HTR-8/SVneo (cell line): ENCODE measurements at places on chromosomes 4 and X.
A peak's percentile ranks its signal among the peaks of the same experiment; 100 is the strongest.

DNA sequence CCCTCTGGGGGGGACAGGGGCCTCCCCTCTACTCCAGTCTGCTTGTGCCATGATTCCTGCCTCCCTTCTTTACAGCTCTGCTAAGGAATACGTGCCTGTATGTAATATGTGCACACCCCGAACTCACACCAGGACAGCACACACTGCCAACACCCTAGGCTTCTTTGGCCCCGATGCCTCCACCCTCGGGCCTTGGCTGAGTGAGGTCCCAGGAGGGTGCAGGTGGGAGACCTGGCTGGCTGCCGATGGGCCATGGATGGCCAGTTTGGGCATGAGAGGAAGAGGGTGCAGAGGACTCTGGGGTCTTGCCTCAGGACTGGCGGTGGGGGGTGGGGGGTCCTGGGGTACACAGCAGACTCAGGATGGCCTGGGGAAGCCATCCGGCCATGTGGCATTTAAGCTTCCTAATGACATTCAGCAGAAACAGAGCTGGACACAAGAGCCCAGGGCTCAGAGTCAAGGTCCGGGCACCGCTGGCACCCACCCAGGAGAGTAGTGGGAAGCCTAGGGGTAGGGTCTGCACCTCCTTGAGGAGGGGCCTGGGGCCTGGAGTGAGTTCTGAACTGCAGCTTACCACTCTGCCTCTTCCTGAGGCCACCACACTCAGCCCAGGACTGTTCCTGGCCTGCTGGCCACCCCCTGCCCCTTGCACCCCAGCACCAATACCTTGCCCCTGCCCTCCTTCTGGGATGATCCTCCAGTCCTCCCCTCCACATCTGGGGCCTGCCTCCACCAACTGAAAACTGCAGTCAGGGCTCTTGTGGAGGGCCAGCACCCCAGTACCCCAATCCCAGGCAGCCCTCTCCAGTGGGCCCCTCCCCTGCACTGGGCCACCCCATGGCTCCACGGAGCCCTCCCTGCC is 2.1 kb upstream of the PCGF3 start:
- DNase-seq = no peak

DNA sequence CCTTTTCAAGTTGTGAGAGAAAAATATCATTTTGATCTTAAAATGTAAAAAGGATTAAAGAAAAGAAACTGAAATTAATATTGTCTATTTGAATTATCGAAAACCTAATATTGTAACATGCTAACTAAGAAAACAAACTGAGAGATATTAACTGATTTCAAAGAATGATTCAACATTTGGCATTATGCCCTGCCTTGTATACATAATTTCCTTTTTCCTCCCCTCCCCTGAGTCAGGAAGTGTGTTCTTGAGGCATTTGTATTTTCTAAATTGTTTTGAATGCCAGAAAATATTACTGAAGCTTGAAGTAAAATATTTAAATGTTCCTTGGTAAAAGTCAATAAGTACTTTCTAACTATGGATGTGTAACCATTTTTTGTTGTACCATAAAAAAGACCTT is 49.4 kb downstream of the RPS6KA3 start:
- peak; percentile 27 for DNase-seq

- DNase-seq = no peak
Observed at GRCh38 chr4:47749060-47749459, 88.8 kb downstream of the CORIN start.

DNA sequence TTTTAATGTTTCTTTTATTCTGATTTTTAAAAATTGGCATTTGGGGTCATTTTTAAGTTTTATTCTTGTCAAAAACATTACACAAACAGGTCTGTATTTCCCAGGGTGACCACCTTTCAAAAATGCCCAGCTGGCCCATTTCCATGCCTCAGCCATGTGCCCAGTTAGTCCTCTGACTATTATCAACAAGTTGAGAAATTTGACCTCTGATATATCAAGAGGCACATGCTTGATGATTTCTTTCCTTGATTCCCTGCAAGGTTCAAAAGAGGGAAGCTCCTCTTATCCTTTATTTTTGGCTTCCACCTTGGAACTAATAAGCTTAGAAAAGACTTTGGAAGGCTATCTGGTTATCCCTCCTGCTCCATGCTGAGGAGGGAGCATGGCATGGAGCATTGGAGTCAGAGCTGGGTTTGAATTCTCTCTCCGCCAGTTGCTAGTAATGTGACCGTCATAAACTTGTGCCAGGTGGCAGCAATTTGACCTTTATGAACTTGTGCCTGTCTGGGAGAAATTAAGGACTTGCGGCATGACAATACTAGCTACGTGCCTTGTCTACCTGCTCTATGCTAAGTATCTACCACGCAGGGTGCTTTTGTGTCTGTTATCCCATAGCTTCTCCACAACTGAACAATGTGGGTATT is 122.4 kb upstream of the SLC4A4 start:
- no peak for DNase-seq

DNA sequence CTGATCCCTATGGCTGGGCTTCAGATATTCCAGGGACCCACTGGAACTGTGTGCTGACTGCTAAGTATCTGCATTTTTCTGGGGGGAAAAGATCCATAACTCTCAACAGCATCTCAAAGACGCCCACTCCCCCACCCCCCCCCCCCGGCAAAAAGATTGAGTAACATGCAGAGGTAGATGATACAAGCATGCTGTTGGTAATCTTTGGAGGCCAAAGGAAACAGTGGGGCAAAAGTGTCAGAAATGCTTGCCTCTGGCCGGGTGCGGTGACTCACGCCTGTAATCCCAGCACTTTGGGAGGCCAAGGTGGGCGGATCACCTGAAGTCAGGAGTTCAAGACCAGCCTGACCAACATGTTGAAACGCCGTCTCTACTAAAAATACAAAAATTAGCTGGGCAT is 12.2 kb downstream of the XPNPEP2 start:
- no peak for DNase-seq

DNA sequence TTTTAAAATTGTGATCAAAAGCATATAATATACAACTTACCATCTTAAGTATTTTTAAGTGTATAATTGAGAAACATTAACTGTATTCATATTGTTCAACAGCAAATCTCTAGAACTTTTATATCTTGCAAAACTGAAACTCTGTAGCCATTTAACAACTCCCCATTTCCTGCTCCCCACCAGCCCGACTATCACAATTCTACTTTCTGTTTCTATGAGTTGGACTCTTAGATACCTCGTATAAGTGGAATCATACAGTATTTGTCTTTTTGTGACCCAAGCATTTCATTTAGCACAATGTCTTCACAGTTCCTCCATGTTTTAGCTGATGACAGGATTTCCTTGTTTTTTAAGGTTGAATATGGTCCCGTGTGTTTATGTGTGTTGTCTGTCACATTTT is 106.0 kb downstream of the LRBA start:
- no peak for DNase-seq

DNA sequence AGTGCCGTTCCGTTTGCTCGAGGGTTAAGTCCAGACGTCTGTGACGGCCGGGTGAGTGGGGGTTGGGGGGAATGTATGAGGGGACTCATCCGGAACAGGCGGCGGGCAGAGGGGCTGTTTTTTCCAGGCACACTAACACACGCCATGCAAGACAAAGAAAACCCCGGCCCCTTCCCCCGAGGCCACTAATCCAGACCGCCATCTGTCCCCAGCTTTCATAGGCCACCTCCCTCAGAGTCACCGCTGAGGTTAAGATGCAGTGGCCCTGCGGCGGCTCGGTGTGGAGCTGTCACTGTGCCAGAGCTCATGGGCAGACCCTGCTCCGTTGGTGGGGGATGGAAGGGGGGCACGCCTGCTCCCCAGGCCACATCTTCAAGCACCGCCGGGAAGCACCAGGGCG is 34.1 kb downstream of the SORCS2 start:
- DNase-seq = no peak

DNA sequence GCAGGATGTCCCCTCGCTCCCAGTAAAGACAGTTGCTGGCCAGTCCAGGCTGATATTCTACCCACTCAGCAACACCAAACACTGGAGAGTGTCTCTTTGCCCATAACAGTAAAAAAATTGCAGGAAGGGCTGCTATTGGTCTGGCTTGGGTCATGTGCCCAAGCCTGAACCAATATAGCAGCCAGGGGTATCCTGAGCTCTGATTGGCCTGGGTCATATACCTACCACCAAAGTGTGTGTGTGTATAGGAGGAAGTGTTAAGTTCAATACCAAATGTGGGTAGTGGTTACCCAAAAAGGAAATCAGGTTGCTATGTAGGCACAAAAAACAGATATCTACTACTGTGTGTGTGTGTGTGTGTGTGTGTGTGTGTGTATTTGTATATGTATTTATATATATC is 373.2 kb downstream of the BCOR start:
- DNase-seq = no peak

DNA sequence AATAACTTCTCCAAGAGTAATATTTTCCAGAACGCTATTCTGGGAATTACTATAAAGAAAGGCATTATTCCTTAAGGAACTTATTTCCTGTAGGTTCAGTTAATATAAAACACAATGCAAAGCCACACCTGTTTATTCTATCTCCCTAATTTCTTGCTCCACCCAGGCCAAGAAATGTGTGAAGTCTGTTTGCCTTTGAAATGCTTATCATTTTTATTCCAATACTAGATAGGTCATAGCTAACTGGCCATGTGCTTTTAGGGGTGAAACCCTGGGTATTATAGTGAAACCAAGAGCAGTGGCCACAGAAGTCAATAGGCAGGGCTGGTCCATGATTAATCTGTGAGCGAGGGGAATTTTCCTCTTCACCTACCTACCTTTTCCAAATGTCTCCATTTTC is 14.8 kb downstream of the CXCL3 start:
- no peak for DNase-seq

- no peak for DNase-seq
Observed at GRCh38 chr4:81498551-81499099, 26.9 kb upstream of the RASGEF1B start.

DNA sequence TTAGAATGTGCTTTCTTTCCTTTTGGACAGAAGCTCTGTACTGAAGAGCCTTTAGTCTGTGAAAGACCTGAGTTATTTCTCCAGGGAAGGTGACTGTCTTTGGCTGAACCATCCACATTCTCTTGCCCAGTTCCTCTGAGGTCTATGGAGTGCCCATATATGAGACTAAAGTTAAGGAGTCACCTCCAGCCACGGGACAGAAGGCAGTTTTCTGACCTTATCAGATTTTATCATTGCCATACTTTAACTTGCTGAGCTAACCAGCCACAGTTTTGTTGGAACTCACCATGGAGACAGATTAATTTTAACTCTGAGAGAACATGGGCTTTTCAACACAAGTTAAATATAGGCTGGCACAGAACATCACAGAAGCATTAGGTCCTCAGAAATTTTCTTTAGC is 26.3 kb downstream of the IL1RAPL1 start:
- no peak for DNase-seq

GRCh38 chr4:62571494-62571893 is 1371.4 kb downstream of the ADGRL3 start:
- DNase-seq = no peak

GRCh38 chr4:76673362-76673761 is 224.6 kb downstream of the SOWAHB start:
- DNase-seq = no peak

DNA sequence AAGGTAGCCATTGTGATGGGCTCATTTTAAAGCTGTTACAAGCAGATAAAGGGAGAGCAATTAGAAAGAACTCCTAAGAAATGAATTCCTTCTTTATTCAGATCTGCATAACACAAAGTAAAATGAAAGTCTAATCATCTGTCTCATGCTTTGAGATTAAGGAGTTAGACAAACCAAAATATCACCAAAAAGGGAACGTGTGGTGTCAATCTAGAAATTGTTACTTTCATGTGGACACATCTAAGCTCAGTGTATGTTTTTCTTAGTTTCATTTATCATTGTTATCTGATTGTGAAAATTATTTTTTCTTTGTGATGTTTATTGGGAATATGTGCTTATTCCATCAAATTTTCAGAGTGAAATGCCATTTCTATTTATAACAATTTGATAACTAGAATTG is 80.3 kb downstream of the BANK1 start:
- no peak for DNase-seq

GRCh38 chrX:10656214-10656613 is 35.8 kb upstream of the MID1 start:
- no peak for DNase-seq

- no peak for DNase-seq
Observed at GRCh38 chr4:44159991-44160390, 288.6 kb downstream of the KCTD8 start.

- DNase-seq = peak; percentile 43
Observed at GRCh38 chrX:46251755-46252154, 293.5 kb downstream of the ZNF674 start.

- DNase-seq = no peak
Observed at GRCh38 chrX:108945883-108946523, 209.6 kb upstream of the IRS4 start.

DNA sequence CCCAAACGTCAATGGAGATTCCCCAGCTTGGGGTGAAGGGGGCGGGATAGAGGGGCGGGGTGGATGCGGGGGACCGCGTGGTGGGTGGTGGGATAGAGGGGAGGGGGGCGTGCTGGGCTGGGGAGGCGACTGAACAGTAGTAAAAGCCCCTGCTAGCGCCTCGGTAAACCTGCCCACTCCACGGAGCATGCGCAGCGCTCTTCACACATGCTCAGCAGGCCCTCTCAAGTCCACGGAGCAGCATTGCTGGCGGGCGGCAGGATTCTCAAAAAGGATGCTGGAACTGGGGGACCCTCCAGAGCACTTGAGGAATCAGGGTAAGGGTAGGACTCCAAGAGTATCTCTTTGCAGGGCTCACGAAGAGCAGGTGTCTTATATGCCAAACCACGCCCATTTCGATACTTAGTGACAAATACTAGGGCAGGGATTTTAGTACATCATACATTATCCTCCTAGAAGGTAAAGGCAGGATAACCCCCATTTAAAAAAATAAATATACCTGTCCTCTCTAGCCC is 378 bp upstream of the RPS6KA6 start:
- DNase-seq = peak; percentile 34

- DNase-seq = no peak
Observed at GRCh38 chr4:150215601-150216000, 137.4 kb downstream of the DCLK2 start.

GRCh38 chr4:172650758-172651530 is 517.7 kb upstream of the GALNT7 start:
- DNase-seq = no peak

- DNase-seq = no peak
Observed at GRCh38 chr4:141169391-141169790, 36.1 kb upstream of the RNF150 start.

DNA sequence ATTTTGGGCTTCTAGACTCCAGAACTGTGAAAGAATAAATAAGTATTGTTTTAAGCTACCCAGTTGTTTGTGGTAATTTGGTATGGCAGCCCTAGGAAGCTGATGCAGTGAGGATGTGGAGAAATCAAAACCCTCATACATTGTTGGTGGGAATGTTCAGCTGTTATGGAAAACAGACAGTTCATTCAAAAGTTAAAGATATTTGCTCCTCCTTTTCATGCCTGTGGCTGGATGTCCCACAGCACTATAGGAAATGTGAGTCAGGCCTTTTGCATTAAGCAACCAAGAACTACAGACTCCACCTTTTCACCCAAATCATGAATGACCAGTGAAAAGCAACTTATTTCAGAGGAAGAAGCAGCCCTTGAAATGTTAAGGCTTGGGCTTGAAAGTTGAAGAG is 6.7 kb downstream of the BBS12 start:
- no peak for DNase-seq

- no peak for DNase-seq
Observed at GRCh38 chrX:14875624-14876023, 2.4 kb downstream of the MOSPD2 start.

GRCh38 chr4:146998157-146998556 is 52.5 kb upstream of the TTC29 start:
- no peak for DNase-seq

- no peak for DNase-seq
Observed at GRCh38 chr4:111136438-111136837, 513.6 kb upstream of the PITX2 start.
